ENCODE measurements at places on chromosomes 6 and 20.
A peak's percentile ranks its signal among the peaks of the same experiment; 100 is the strongest.

DNA sequence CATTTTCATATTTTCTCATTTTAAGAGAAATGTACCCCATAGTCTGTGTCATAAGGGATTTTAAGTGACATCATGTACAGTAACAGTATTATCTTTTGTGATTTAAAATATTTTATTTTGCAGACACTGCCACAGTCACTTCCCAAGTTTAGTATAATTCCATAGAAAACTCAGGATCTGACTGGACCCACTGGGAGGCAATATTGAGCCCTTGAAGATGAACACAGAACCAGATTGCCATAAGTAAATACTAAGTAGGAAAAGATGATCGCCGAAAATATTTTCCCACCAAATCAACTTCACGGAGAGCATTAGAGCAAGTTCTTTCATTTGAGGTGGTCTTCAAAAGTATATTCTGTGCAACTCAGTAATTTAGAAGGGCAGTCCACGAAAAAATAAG lies 17.6 kb upstream of the PKHD1 start:
- no peak for DNase-seq

GRCh38 chr20:4855555-4855954 lies 133.8 kb downstream of the PRND start:
- no peak for DNase-seq

DNA sequence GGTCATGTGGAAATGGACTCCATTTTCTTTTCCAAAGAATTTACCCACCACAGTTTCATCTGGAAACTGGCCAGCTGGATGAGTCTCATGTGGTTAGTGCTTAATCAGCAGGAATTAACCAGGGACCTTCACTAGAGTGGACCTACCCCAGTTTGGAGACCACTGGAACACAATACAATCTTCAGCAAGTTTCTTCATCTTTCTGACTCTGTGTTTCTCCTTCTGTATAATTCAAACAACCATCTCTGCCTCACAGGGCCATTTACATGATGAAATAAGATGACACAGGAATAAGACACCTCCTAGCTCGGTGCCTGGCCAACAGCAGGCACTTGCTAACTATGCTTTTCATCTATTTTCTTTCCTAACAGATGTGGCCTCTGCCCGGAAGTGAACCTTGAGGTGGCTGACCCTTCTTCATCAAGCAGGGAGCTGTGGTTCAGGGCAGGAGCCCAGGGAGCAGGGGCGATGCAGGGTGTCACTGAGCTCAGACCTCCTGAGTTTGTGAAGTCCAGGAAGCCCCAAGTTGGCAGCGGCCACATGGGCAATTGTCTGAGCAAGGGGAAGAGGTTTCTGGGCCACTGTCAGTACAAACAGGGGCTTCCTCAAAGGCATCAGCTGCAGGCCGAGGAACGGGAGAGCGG lies 98.8 kb downstream of the SOD2 start:
- DNase-seq, result no peak

DNA sequence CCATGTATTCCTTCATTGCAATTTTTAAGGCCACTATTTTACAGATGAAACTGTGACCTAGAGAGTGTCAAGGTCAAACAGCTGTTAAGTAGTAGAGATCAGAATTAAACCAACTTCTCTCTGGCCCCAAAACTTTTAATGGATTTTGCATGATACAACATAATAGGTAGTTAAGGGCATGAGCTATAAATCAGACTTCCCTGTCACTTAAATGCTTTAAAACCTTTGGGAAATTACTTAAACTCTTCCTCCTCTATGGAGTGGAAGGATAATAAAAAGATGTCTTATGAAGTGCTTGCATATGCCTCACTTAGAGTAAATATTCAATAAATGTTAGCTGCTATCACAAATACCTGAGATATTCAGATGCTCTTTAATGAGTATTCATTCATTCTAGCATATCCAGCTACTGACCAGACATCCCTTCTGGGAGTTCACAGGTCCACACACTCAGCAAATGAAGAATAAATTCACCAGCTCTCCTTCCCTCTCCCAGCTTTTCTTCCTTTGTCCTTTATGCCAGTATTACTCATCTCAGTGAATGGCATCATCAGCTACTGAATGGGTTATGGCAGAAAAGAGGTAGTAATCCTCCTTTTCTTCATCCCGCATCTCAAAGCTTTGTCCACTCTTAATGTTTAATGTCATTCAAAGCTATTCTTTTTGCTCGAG lies 36.2 kb downstream of the EYA4 start:
- DNase-seq, result no peak

DNA sequence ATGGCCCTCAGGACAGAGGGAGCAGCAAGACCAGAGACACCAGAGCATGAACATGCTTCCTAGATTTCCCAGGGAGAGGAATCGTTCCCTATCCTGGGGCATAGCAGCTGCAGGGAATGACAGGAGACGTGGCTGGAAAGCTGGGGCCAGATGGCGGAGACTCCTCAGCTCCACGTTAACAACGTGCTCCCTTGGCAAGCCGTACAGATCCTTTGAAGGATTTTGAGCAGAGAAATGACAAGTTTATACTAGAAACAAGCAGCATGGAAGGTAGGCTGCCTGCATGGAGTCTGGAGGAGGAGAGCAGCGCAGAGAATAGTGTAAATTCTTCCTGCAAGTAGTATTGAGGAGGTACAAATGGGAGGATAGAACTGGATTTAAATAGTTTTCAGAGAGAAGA lies 11.7 kb downstream of the MYLIP start:
- no peak for DNase-seq

- no peak for DNase-seq
These were observed 122.4 kb downstream of the NFATC2 start for GRCh38 chr20:51420111-51420510.

GRCh38 chr20:39752262-39752876 lies 790.2 kb downstream of the DHX35 start:
- no peak for DNase-seq

DNA sequence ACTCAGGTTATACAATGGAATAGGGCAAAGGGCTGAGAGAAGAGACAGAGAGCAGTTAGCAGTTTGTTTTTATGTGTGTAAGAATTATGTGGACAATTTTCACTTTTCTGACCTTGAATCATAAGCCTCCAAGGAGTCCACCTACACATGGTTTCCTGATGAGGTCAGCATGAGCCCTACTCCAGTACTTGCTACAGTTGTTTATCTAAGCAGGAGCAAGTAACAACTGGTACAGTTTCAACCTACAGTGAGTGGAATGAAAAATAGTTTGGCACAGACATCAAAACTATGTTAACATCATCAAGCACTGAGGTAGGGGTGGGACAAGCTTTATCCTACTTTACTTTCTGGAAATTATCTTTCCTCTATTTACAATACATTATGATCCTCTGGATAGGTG lies 426.7 kb upstream of the ID4 start:
- no peak for DNase-seq

GRCh38 chr6:99393366-99393697 lies 663 bp downstream of the COQ3 start:
- DNase-seq, result no peak

GRCh38 chr20:58839474-58839874 lies 11.2 kb downstream of the GNAS-AS1 start:
- DNase-seq, result no peak

GRCh38 chr6:108872141-108872557 lies 23.9 kb downstream of the ARMC2 start:
- DNase-seq, result no peak

- DNase-seq, result peak; percentile 16
These were observed 10.0 kb upstream of the POU5F1 start for GRCh38 chr6:31180500-31180899.

DNA sequence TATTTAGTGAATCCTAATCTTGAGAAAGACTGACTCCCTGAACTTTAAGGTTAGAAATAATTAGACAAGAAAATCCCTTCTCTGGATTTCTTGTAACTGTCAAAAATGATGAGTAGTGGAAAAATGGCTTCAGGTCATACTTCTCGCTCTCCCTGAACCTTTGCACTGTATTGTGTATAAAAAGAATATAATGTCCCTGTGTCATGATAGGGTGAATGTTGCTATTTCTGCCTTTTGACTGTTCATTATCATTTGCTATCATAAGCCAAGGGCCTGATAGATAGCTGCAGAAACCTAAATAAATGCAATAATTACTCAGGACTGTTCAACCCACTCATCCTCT lies 39.3 kb downstream of the ALDH8A1 start:
- no peak for DNase-seq

Data from T-helper 22 cell (primary cell).